ENCODE measurements at places on chromosomes 3 and 15.

DNA sequence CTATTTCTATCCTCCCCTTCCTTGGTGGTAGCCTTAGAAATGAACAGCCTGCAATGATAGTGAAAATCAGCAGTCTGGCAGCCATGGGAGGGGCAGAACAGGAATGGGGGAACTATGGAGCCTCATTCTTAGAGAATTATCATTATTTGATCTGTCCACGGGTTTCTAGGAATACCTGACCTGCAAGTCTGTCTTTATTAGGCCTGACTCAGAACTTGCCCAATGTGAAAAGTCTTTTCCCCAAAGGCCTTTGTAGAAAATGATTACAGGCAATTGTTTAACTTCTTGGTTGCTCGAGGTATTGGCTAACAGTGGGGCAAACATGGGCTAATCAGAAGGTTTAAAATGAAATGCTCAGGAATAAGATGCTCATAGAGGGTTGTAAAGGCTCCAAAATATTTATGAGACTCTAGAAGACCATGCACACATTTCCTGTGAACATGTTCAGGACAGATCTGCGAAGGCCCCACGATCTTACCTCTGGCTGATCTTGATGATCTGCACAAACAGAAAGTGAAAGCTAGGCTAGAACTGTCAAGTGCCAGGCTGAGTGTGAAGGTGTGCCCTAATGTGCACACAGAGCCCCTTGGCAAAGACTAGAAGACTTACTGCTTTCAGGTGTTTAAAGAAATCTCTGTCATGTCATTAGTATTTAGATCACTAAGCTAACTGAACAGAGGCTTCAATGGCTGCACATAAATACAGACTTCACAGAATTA is 39.6 kb upstream of the LAMP3 start:
- no peak overlapping the region for H3K27ac ChIP-seq
- H3K36me3 ChIP-seq, result no peaks in the 10 kb centered on the region
- H3K4me3 ChIP-seq, result no peak overlapping the region
- no peak for DNase-seq
- H3K27me3 ChIP-seq, result peaks cover 3% of the 10 kb centered on the region

DNA sequence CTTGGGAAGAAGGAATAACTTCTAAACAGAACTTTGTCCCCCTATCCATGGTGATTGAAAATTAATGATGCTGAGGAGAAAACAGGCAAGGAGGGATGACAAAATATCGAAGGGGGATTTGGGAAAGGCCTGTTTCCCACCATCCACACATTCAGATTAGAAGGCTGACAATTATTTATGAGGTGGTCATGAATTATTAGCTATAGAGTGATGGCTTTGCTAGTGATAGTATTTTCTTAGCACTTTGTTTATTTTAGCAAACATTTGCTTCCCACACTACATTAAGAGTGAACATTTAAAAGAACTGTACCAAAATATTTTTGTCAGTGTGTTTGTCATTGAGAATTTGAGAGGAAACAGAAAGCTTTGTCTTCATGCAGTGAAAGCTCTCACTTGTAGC is 172.6 kb upstream of the PDZRN3 start:
- DNase-seq, result no peak
- H3K36me3 ChIP-seq, result no peaks in the 10 kb centered on the region
- no peaks in the 10 kb centered on the region for H3K27me3 ChIP-seq
- H3K4me1 ChIP-seq, result no peaks in the 10 kb centered on the region
- H3K4me3 ChIP-seq, result no peak overlapping the region

- no peaks in the 10 kb centered on the region for H3K4me1 ChIP-seq
- no peaks in the 10 kb centered on the region for H3K27me3 ChIP-seq
- DNase-seq, result no peak
- no peak overlapping the region for H3K4me3 ChIP-seq
- no peaks in the 10 kb centered on the region for H3K36me3 ChIP-seq
Observed at GRCh38 chr3:74861211-74861610, 246.8 kb upstream of the CNTN3 start.

DNA sequence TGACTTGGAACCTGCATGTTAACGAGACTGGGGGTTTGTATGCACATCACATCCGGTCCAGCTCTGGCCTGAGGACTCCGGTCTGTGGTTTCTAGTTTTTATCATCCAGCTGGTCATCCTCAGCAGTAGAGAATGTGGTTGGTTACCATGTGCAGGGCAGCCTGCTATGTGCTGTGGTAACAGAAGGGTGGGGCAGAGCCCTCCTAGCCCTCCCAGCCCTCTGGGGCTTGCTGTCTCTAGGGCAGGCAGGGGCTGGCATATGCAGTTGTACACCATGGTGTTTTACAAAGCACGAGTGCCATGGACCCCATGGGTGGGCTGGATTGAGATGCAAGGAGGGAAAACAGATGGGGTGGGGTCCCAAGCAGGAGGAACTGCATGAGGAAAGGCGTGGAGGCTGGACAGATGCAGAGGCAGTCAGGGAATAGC is 70.2 kb downstream of the APBA2 start:
- peak; percentile 91 for DNase-seq
- no peaks in the 10 kb centered on the region for H3K27me3 ChIP-seq
- H3K4me3 ChIP-seq, result peak overlapping the region; percentile 30
- H3K36me3 ChIP-seq, result no peaks in the 10 kb centered on the region
- H3K27ac ChIP-seq, result no peak overlapping the region
- H3K4me1 ChIP-seq, result peaks cover 21% of the 10 kb centered on the region

GRCh38 chr15:91202510-91203102 is 102.5 kb downstream of the SV2B start:
- no peak overlapping the region for H3K4me3 ChIP-seq
- H3K4me1 ChIP-seq, result no peaks in the 10 kb centered on the region
- H3K27me3 ChIP-seq, result peaks cover 4% of the 10 kb centered on the region

DNA sequence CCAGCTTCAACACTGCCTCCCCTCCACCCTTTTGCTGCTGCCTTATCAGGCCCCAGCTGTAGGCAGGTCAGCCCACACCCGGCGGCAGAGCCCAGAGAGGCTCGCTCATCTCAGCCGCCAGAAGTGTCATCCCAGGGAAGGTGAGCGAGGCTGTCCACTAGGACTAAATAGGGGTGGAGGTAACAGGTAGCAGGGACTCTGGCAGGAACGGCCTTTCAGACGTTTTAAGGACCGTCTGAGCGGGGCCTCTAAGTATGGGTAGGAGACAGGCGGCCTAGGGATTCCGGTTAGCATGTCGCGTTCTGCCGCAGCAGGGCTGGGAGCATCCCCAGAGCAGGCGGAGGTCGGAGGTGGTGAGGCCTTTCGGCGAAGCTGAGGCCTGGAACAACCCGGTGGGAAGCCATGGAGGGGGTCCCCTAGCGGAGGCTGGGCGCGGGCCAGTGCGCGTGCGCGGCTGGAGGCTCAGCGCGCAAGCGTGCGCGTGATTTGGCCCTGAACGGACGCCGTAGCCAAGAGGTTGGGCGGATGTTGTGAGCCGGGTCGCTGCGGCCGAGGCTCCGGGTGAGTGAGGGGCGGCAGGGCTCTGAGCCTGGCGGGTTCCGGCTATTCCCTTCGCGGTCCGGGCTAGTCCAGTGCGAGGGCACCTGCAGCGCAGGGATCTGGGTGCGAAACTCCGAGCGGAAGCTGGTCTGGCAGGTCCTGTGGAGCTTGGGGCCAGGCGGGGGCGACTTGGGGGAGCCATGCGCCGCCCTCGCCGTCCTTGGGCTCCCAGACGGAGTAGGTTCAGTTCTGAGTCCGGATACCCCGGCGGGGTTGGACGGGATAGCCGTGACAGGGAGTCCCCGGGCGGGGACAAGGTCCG is at the start of the genes MST1 and RNF123:
MST1 (minus strand) TSS at position 429 of the 862 bp plus-strand sequence. CDS start 783 bp downstream, outside the sequence.
RNF123 (plus strand) TSS at position 512 of the 862 bp plus-strand sequence. CDS start 1,609 bp downstream, outside the sequence.
- no peaks in the 10 kb centered on the region for H3K36me3 ChIP-seq
- peak within 1 kb of the TSS; percentile 54 for H3K27ac ChIP-seq
- H3K27me3 ChIP-seq, result peaks cover 3% of the 10 kb centered on the region
- peaks cover 11% of the 10 kb centered on the region for H3K4me1 ChIP-seq

GRCh38 chr3:31105438-31106077 is 211.1 kb upstream of the GADL1 start:
- no peak overlapping the region for H3K4me3 ChIP-seq
- H3K4me1 ChIP-seq, result peaks cover 16% of the 10 kb centered on the region
- H3K36me3 ChIP-seq, result no peaks in the 10 kb centered on the region

DNA sequence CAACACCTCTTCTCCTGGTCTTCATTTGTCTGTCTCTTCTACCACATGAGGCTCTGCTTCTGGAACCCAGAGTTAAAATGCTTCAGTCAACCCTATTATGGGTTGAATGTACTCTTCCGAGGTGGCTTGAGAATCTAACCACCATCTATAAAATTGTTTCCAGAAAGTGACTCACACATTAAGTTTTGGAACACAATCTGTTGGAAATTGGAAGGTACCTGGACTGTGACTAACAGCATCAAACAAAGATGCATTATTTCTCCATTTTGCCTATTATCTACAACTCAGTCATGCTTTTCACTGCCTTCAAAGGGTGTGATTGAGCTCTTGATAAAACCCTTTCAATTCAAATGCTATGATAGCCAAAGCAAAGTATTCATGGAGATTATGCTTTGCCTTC is 499.0 kb upstream of the SEMA6D start:
- peak; percentile 2 for DNase-seq
- no peaks in the 10 kb centered on the region for H3K4me1 ChIP-seq
- H3K27me3 ChIP-seq, result no peaks in the 10 kb centered on the region
- H3K4me3 ChIP-seq, result no peak overlapping the region

- H3K4me3 ChIP-seq, result no peak overlapping the region
- DNase-seq, result no peak
- H3K27me3 ChIP-seq, result peaks cover 17% of the 10 kb centered on the region
- no peak overlapping the region for H3K27ac ChIP-seq
Observed at GRCh38 chr15:78237146-78237545, 2.8 kb upstream of the ACSBG1 start.

GRCh38 chr3:47283591-47284364 is 1.0 kb downstream of the KLHL18 start:
- H3K27ac ChIP-seq, result peak overlapping the region; percentile 95
- no peak for DNase-seq
- H3K27me3 ChIP-seq, result no peaks in the 10 kb centered on the region
- peaks cover 17% of the 10 kb centered on the region for H3K4me1 ChIP-seq
- peak overlapping the region; percentile 78 for H3K4me3 ChIP-seq

GRCh38 chr3:18080198-18080689 is 337.8 kb upstream of the TBC1D5 start:
- no peak overlapping the region for H3K27ac ChIP-seq
- DNase-seq, result peak; percentile 52
- H3K4me3 ChIP-seq, result no peak overlapping the region
- no peaks in the 10 kb centered on the region for H3K36me3 ChIP-seq
- H3K4me1 ChIP-seq, result peaks cover 11% of the 10 kb centered on the region

GRCh38 chr3:148954981-148955380 is 36.4 kb upstream of the GYG1 start:
- no peaks in the 10 kb centered on the region for H3K36me3 ChIP-seq
- DNase-seq, result no peak
- H3K4me1 ChIP-seq, result peaks cover 8% of the 10 kb centered on the region
- no peaks in the 10 kb centered on the region for H3K27me3 ChIP-seq

DNA sequence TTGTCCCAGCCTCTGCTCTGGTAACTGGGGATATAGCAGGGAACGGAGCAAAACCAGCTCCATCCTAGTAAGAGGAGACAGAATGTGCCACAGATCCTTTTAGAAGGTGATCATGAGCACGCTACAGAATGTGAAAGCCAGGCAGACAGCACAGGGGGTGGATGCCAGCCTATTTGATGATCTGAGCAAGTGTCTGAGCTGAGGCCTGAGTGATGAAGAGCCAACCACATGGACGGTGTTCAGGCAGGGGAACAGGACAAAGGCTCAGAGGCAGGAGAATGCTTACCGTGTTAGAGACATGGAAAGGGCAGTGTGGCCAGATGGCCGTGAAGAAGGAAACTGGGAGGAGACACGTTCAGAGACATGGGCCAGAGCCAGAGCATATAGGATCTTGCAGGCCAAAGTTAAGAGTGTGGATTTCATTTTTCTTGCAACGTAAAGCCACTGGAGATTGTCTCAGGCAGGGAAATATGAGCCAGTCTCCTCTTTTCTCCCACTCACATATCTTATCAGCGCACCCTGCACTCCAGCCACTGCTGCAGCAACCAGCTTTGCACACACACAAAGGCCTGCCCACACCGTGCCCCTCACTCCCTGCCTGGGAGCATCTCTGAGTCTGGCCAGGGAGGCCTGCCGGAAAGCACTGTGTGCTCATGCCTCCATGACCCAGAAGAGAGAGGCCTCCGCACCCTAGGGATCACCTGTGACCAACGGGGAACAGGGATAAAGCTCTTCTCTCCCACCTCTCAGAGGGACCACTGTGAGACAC is 20.1 kb downstream of the RAB43 start:
- H3K27me3 ChIP-seq, result no peaks in the 10 kb centered on the region
- H3K4me1 ChIP-seq, result no peaks in the 10 kb centered on the region

DNA sequence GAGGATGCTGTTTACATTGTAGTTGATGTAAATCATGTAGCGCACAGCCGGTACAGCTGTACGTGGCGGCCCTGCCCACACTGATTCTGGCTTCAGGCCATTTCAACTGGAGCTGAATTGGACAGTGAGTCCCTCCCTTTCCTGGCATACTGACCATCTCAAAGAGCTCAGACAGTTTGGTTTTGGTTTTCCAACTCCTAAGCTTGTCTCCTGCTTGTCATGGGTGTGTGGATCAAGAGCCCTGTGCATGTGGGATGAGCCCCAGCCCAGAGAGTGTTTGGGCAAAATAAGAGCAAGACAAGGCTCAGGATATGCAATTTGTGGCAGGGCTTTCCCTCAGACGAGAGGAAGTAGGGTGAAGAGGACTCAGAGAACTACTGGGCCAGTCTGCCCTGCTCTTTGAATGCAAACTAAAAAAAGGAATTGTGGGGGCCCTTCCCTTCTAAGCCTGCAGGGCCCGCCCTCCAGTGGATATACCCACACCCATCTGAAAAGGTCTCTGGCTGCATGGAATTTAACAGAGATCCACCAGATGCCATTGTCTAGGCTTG is 13.3 kb downstream of the ITGA11 start:
- peak; percentile 73 for DNase-seq
- H3K36me3 ChIP-seq, result no peaks in the 10 kb centered on the region
- no peak overlapping the region for H3K4me3 ChIP-seq
- H3K27me3 ChIP-seq, result no peaks in the 10 kb centered on the region
- H3K4me1 ChIP-seq, result peaks cover 42% of the 10 kb centered on the region
- no peak overlapping the region for H3K27ac ChIP-seq

- no peaks in the 10 kb centered on the region for H3K36me3 ChIP-seq
- no peak for DNase-seq
- no peaks in the 10 kb centered on the region for H3K4me1 ChIP-seq
- no peak overlapping the region for H3K27ac ChIP-seq
- H3K4me3 ChIP-seq, result no peak overlapping the region
Observed at GRCh38 chr3:64728994-64729393, 41.2 kb upstream of the ADAMTS9 start.

GRCh38 chr15:91021516-91022074 is 799 bp downstream of the VPS33B start:
- H3K27me3 ChIP-seq, result no peaks in the 10 kb centered on the region
- H3K4me1 ChIP-seq, result peaks cover 7% of the 10 kb centered on the region
- DNase-seq, result peak; percentile 4

DNA sequence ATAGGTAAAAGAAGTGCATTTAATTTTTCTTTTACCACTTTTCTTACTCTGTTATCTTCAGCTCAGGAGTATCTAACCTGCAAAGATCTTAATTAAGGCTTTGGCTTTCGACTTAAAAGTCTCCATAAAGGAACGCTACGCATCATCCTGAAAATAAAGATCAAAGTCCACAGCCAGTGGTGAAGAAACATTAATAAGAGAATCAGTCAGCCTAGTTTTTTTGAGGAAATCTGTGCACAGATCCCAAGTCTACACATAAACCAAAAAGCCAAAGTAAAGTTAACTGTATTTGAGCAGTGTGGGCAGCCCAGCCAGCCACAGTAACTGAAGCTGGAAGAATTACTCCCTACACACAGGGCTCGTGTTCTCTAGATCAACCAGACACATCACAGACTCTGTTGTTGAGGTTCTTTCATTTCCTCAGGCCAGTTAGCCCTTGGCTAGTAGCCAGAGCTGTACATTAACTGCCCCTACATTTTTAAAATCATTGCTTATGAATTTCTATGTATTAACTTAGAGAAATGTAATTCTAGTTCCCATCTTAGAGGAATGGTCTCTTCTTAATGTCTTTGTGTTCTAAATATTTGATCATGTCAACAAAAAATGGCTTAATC is 6.9 kb downstream of the LRRC2 start:
- H3K4me1 ChIP-seq, result peaks cover 21% of the 10 kb centered on the region
- H3K36me3 ChIP-seq, result no peaks in the 10 kb centered on the region
- DNase-seq, result no peak
- H3K27ac ChIP-seq, result no peak overlapping the region
- H3K4me3 ChIP-seq, result no peak overlapping the region

Measured in astrocyte (in vitro differentiated cells and primary cell).